ENCODE measurements at places on chromosomes 6 and 20. TPM values are rescaled to one million over a fixed set of nuclear protein-coding genes. Genes with fewer than 3 reads are reported as not detected.

GRCh38 chr6:34055223-34055933, 90.5 kb downstream of the GRM4 start:
- peak; percentile 52 for DNase-seq

The SSTR4 gene
- not detected for total RNA-seq

DNA sequence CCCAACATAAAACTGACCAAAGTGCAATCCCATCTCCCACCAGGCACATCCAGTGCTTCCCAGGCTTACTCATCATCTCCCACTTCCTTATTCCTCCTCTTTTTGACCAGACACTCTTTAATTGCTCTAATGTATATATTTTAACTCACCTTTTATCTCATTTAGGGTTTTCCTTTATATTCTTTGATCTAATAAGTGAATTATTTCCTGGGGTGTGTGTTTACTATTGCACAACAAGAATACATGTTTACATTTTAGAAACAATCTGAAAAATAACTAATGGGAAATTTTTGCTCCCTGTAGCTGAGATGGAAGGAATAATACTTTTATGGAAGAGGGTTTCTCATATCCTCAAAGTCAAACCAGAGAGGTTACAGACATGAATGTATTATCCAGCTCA, 18.4 kb downstream of the RHAG start:
- no peak for DNase-seq

GRCh38 chr6:7763881-7764280, 38.0 kb downstream of the BMP6 start:
- no peak for DNase-seq

- no peak for DNase-seq
Observed at GRCh38 chr6:102736941-102737368, 1343.4 kb downstream of the GRIK2 start.

GRCh38 chr6:120451508-120451907, 882.8 kb downstream of the TBC1D32 start:
- DNase-seq = no peak

DNA sequence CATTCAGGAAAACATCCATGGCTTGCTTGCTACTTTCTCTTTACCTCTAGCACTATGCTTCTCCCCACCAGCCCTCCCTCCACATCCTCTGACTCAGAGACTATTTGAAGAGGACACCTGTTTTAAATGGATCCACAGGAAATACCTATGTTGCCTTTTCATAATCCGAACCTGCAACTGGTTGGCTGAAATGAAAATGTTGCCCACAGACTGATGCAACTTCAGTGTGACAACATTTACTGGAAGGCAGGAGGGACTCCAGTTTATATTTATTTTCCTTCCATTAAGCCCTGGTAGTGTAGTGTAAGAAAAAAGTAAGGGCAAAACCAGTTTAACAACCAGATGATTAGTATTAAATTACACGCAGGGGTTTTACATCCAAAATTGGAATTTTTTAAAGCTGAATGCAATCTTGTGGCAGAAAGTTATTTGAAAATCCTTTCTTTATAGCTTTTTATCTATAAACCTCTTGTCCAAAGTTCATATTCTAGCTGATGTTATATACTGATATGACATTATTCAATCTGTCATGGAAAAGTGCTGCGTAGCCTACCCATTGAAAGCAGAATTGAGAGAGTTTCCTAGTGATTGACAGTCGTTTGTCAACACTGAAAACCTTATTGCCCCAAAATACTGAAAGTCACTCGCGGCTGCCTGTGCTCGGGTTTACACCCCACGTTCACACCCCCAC, 881 bp upstream of the AIG1 start:
- peak; percentile 14 for DNase-seq

The HMGCLL1 gene
- total RNA-seq = not detected

The SLC17A3 gene
- total RNA-seq = 0.30 TPM

- DNase-seq = no peak
Observed at GRCh38 chr20:25576783-25577530, 8.4 kb downstream of the NINL start.

The HS3ST5 gene
- total RNA-seq = not detected

DNA sequence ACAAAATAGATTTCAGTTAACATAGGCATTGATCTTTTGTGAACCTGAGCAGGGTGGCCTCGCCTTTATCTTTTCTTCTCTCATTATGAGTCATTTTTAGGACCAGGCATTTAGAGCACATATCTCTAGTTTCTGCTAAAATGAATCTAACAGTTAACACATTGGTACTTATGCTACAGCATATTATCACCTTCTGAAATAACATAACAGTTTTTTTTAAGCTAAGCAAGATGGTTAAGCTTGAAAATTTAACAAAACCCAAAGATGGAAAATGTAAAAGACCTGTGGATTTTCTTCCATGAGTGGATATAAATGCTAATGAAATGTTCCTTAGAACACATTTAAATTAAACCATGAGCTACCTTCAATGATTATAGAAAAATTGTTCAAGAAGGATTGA, 487.1 kb upstream of the RNF217 start:
- DNase-seq = no peak

DNA sequence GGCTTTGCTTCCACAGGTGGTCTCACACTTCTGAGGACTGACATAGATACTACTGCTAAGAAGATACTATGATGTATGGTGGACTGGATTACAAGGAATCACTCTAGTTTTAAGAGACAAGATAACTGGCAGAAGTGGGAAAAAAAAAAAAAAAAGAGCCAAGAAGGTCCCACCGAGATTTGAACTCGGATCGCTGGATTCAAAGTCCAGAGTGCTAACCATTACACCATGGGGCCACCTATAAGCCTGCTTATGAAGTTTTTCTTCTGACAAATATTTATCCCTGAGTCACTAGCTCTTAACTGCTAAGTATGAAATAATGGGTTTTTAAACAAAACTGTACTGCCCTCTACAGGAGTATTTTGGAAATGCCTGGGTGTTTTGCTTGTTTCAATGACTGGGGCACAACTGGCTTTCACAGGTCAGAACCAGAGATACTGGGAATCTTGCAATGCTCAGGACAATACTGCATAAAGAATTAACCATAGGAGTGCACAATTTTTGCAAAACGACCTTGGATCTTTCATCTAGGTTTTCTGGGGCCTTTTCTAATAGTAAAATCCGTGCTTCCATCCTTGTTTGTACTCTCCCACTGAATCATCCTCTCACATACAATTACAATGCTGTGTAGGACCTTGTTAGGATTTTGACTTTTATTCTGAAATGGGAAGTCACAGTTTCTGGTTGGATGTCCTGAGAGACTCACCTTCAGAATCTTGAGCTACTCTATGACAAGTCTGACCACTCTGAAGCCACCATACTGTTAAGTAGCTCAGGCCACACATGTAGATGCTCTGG, 116.3 kb downstream of the OR2B2 start:
- no peak for DNase-seq

DNA sequence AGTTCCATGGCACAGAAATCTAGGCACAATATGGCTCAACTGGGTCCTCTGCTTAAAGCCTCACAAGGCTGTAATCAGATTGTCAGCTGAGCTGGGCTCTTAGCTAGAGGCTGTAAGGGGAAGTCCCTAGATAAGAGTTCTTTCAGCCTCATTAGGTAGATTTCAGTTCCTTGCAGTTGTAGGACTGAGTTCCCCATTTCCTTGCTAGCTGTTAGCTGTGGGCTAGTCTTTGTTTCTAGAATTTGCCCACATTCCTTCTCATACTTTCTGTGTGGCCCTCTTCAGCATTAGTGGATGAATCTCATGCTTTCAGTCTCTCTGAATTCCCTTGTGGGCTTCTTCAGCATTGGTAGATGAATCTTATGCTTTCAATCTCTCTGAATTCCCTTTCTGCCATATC, 71.0 kb upstream of the MRAP2 start:
- DNase-seq = no peak

The ARMC12 gene
- 2.8 TPM for total RNA-seq
